Fibroblast of villous mesenchyme (primary cell): ENCODE measurements at places on chromosomes 1 and 21. TPM values are rescaled to one million over a fixed set of nuclear protein-coding genes. Genes with fewer than 3 reads are reported as not detected.

DNA sequence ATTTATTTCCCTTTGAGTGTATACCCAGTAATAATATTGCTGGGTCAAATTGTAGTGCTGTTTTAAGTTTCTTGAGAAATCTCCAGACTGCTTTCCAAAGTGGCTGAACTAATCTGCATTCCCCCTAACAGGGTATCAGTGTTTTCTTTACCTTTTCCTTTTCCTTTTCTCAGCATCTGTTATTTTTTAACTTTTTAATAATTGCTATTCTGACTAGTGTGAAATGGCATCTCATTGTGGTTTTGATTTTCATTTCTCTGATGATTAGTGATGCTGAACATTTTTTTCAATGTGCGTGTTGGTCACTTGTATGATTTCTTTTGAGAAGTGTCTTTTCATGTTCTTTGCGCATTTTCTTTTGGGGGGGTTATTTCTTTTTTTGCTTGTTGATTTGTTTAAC, 374.9 kb upstream of the BRINP3 start:
- DNase-seq, result no peak

GRCh38 chr1:199302554-199302953, 663.7 kb downstream of the PTPRC start:
- DNase-seq, result peak; percentile 31

The PFDN2 gene
- 25.9 and 26.1 TPM in 2 replicates for total RNA-seq

GRCh38 chr1:240854367-240854766, 242.4 kb upstream of the GREM2 start:
- no peak for DNase-seq

The OR14A2 gene
- total RNA-seq, result not detected in 2 replicates

GRCh38 chr1:210373628-210373877, 44.9 kb downstream of the HHAT start:
- DNase-seq, result no peak

- DNase-seq, result no peak
Observed at GRCh38 chr1:226973371-226973897, 33.3 kb downstream of the COQ8A start.

- DNase-seq, result no peak
Observed at GRCh38 chr1:52530563-52531144, 22.2 kb downstream of the TUT4 start.

GRCh38 chr1:90122654-90123340, 127.9 kb downstream of the ZNF326 start:
- DNase-seq, result no peak

DNA sequence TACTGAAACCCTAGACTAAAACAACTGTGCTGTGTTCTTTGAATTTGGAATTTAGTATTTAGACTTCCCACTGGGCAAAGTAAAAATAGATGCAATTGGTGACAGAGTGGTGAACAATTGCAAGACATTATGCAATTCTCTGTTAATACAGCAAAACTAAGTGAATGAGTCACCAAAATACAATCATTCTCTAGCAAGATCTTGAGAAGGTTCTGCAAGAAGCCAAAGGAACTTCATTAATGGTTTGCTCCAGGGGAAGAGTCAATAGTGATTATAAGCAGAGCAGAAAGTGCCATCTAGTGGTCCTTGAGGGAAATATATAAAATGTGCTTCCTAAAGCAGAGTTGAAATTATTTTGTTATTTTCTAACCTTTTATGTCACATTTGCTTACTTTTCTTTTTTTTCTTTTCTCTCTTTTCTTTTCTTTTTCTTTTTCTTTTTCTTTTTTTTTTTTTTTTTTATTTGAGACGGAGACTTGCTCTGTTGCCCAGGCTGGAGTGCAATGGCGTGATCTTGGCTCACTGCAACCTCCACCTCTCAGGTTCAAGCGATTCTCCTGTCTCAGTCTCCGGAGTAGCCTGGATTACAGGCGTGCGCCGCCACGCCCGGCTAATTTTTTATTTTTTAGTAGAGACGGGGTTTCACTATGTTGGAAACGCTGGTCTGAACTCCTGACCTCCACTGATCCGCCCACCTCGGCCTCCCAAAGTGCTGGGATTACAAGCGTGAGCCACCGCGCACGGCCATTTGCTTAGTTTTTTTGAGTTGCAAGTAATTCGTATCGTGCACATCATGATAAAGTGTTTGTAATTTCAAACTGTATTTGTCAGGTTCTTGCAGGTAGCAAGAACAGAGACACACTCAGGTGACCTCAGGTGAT, 99.2 kb downstream of the CTH start:
- peak; percentile 92 for DNase-seq

The OR2T29 gene
- total RNA-seq, result not detected in 2 replicates

GRCh38 chr1:150967936-150968335, 6.7 kb downstream of the CERS2 start:
- no peak for DNase-seq

GRCh38 chr1:211348547-211348946, 21.9 kb downstream of the TRAF5 start:
- no peak for DNase-seq

- DNase-seq, result no peak
Observed at GRCh38 chr1:83055391-83056170, 943.4 kb downstream of the TTLL7 start.

DNA sequence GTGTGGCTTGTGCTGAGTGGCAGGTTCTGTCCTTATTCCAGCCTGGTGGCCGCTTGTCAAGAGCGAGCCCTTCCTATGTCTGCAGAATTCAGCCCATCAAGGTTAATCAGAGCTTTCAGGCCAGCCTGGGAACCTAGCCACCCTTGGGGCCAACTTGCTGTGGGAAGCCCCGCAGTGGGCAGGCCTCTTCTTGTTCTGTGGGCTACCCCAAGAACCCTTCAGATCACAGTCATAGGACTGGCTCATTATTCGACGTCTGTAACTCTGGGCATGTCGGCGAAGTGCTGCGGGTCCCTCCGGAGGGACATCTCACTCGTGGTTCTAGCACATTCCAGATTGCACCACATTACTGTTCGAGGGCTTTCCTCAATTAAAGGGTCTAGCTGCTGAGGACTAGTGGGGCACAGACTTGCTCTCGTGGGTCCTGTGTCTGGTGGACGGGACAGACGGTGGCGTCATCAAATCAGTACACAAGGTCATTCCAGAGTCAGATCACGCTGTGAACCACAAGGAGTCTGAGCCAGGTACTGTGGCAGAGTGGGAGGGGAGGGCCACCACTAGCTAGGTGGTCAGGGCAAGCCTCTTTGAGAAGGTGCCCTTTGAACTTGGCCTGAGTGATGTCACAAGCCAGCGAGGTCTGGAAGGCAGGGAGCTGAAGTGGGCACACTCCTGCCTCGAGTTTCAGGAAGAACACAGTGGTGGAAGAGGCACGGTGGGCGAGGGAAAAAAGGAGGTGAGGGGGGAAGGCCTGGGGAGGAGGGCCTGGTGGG, 20.3 kb upstream of the TNFRSF1B start:
- no peak for DNase-seq

GRCh38 chr1:41526956-41527561, 42.6 kb upstream of the EDN2 start:
- no peak for DNase-seq
